ENCODE measurements at places on chromosomes 5 and 9. TPM values are rescaled to one million over a fixed set of nuclear protein-coding genes. Genes with fewer than 3 reads are reported as not detected.

DNA sequence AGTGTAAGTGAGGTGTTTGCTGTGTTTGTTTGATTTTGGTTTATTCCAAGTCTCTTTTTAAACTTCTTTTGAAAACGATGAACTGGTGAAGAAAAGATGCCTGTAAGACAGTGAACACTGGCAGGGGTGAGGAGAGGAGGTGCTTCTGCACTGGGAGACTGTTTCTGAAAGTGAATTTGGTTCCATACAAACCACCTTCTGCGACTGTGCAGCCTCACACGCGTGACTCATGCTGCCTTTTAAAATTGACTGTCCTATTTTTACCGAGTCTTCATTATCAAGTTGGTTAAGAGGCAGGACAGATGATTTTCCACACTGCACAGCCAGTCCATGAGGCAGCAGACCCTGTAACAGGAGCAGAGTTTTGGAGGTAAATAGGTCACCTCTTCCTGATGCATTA, 340.6 kb downstream of the MTRR start:
- DNase-seq = no peak

Gene TTLL11
- polyA plus RNA-seq = 3.5 TPM

GRCh38 chr5:133392448-133392847, 219.9 kb downstream of the FSTL4 start:
- no peak for DNase-seq

Gene GBGT1
- 19.6 TPM for polyA plus RNA-seq

Gene GFI1B
- polyA plus RNA-seq = 0.63 TPM

Gene OLFM1
- polyA plus RNA-seq = not detected

Gene CLIC3
- 2.1 TPM for polyA plus RNA-seq

GRCh38 chr5:79401216-79401615, 112.7 kb downstream of the HOMER1 start:
- DNase-seq = no peak

Gene RAI14
- 0.03 TPM for polyA plus RNA-seq

- no peak for DNase-seq
Observed at GRCh38 chr5:16544607-16545374, 72.0 kb downstream of the RETREG1 start.

DNA sequence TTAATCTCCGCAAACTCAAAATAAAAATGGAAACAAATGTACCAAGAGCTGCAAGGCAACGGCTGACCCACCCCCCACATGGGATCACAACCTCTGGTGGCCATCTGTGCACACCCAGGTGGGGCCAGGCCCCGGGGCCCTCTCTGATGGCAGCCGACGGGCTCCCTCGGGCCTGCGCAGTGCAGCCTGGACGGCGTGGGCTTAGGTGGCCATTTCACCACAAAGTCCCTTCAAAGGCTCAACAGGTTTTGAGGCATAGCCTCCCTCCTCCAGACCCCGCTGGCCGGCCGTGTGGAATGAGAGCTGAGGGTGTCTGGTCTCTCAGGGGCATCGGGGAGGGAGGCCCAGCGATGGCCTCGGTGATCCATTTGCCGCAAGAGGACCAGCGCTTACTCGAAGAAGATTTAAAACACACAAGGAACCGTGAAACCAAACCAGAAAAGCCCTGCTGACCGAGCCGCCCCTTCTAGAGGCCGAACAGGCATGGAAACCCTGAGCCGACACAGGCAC, 42.7 kb upstream of the CEP72 start:
- no peak for DNase-seq

DNA sequence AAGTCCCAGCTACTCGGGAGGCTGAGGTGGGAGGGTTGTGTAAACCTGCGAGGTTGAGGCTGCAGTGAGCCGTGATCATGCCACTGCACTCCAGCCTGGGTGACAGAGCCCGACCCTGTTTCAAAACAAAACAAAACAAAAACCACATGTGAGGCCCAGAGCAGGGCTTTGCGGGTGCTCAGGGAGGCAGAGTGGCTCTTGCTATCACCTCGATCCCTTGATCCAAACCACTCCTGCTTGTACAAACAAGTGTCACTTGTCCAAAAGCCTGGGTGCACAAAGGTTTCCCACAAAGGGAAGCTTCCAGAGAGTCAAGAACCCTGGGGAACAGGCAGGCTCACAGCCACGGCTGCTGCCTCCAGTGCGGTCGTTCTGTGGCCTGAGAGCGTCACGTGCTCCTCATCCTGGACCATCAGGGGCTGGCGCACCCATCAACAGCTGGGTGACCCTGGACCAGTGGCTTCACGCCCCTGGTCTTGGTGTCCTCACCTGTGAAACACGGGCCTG, 162.7 kb downstream of the C9orf50 start:
- DNase-seq = peak; percentile 49

Gene TMEFF1
- not detected for polyA plus RNA-seq

- DNase-seq = no peak
Observed at GRCh38 chr5:75510836-75511434, 494 bp downstream of the CERT1 start.

GRCh38 chr5:80010754-80011392, 19.8 kb upstream of the MTX3 start:
- no peak for DNase-seq

DNA sequence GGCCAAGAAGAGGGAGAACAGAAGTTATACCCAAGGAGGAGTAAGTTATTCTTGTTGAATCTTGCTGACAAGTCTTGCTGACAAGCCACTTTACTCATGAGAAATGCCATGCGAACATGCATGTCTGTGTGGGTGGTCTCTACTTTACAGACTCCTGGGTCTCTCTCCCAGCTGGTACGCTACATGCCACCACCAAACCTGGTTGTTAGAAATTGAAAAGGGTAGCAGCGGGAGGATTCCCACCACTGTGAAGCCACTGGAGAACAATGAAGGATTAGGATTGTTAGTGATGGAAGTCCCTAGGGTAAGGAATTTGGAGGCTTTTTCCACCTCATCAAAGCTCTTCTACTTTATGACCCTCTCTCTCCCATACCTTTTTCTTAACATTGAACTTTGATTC, 53.6 kb upstream of the GABRB2 start:
- DNase-seq = no peak

DNA sequence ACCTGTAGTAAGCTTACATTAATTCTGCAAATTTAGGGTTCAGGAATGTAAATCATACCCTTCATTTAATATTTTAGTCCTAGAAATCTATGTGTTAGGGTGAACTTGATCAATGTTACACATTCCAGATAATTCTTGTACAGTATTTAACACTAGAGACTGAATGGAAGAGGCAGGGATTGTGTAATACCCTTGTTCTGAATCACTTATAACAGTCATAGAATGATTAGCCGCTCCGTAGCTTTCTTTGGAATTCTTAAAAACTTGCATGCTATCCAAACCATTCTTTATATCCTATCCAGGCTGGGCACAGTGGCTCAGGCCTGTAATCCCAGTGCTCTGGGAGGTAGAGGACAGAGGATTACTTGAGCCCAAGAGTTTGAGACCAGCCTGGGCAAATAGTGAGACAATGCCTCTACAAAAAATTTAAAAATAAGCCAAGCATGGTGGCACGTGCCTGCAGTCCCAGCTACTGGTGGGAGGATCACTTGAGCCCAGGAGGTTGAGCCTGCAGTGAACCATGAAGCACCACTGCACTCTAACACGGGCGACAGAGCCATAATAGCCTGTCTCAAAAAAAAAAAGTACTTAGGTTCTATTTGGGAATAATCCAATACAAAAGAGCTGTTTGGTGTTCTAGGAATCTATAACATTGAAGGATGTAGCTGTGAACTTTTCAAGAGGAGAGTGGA, 8.3 kb downstream of the ZNF483 start:
- DNase-seq = no peak

All from B cell (primary cell).